Astrocyte (in vitro differentiated cells and primary cell): ENCODE measurements at places on chromosomes 6 and 20. TPM values are rescaled to one million over a fixed set of nuclear protein-coding genes. Genes with fewer than 3 reads are reported as not detected.
A peak's percentile ranks its signal among the peaks of the same experiment; 100 is the strongest.

PRDM13 gene
- total RNA-seq = not detected in 2 replicates

DNA sequence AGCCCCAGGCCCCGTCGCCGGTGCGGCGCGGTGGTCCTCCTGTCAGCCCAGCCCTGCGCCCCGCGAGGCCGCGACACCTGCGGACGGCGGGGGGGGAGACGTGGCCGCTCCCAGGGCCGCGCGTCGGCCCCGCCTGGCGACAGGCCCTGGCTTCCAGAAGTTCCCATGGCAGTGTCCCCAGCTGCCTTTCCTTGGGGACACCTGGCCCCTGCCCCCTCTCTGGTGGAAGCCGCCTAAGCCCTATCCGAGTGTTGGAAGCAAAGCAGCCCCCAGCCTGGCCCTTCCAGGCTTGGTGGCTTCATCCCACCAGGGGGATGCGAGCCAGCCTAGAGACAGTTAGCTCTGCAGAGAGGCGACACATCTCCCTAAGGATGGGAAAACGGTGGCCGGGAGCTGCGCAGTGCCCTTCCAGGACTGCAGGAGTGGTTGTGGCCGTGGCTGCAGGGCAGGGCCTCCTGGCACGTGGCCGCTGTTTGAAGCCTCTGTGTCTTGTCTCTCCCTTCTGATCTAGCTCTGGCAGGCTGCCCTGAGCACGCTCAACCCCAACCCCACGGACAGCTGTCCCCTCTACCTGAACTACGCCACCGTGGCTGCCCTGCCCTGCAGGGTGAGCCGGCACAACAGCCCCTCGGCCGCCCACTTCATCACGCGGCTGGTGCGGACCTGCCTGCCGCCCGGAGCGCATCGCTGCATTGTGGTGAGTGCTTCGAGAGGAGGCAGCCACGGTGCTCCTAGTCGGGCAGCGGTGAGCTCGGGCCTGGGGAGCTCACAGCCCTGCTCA lies 816 bp downstream of the NPEPL1 start:
- no peak for DNase-seq

ATP5F1E gene
- total RNA-seq = 91.0 and 94.4 TPM in 2 replicates

ACTL10 gene
- total RNA-seq = 1.1 and 1.4 TPM in 2 replicates

MYB gene
- 0.12 TPM in 1 of 2 replicates, not detected in the other for total RNA-seq

DNA sequence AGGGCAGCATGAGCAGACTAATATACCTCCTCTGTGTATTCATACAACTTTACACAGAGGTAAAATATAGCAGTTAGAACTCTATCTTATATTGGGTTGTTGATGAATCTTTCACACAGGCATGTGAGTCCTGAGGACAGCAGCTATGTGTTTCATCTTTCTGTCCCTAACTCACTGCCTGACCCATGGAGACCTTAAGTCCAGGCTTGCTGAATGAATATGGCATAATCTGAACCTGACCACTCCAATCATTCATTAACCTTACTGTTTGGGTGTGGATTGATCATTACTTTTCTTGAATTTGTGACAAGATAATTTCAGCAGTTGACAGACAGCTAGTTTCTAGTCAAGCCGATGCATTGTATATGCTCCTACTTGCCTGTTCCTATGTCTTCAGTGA lies 27.3 kb upstream of the TSPYL1 start:
- DNase-seq = no peak

GRCh38 chr6:39841923-39842322 lies 49.7 kb downstream of the DAAM2 start:
- DNase-seq = peak; percentile 60

DNA sequence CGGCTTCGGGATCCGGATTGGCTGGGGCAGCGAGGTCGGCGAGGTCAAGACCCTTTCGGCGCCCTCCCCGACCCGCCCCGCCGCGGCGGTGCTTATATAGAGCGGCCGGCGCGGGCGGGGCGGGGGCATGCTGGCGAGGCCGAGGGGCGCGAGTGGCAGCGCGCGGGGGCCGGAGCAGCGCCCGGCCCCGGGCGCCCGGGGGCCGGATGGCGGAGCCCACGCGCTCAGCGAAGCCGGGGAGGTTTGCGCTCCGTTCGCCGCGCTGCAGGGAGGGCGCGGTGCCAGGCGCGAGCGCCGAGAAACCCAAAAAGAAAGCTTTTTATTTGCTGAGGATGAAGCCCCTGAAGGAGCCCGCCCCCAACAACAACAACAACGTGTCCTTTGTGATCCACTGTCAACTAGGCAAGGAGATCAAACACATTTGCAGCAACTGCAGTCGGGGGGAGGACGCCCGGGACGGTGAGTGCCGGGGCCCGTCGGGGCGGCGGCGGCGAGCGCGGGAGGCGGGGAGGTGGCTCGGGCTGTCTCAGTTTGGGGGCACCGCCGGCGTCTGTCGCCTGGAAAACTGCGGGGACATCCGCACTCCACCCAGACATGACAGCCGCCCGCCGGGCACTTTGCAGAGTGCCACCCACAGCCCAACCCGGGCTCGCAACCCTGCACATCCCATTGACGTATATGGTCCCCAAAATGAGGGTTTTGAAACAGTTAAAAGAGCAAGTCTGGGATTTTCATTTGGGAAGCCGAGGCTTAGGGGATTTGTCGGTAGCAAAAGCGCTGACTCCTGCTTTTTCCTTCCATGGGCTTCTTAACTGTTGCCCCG lies 297.3 kb downstream of the PHACTR1 start:
- DNase-seq = no peak

DNA sequence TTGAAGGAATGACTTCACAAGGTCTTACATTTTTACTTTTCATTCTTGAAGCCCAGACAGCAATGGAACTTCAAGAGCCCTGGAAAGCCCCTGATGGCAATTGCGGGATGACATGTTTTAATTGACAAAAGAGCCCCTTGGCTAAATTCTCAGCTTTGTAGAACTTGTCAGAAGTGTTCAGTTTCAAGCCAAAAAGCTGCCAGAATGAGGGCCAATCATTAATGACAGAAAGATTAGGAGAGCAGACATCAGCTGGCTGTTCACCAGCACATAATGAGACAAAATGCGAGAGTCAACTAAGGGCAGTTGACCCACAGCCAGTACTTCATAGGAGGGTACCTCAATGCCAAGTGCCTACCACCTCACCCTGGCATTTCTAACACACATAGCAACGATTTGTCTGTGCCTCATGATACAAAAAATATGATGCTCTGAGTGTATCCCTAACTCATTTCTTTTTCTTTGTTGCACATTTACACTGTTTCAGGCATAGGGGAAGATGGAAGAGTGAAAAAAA lies 243.1 kb downstream of the MYLK4 start:
- no peak for DNase-seq

GRCh38 chr6:134491477-134491876 lies 173.6 kb upstream of the SGK1 start:
- peak; percentile 93 for DNase-seq

MICB gene
- 4.1 and 5.8 TPM in 2 replicates for total RNA-seq

- no peak for DNase-seq
These were observed 266.4 kb upstream of the PREP start for GRCh38 chr6:105669232-105669631.

DNA sequence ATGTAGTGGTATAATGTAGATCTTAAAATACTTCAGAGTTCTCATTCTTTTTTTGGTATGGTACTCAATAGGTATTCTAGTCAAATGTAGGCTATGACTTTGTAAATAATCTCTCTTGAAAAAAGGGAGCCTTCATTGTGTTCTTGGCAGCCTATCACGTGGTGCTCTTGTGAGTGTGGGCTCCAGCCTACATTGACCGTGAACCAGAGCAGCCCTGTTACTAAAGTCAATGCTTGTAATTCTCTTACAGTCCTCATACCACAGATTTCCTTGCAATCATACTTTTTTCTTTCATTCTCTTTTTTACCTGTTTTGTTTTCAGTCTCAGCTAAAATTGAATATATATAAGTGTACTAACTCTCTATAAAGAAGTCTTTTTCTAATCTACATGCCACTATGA lies 31.1 kb downstream of the ARID1B start:
- DNase-seq = peak; percentile 26

TOX2 gene
- total RNA-seq = 0.16 TPM in 1 of 2 replicates, not detected in the other
